ENCODE measurements at places on chromosomes 7 and 10. TPM values are rescaled to one million over a fixed set of nuclear protein-coding genes. Genes with fewer than 3 reads are reported as not detected.
A peak's percentile ranks its signal among the peaks of the same experiment; 100 is the strongest.

- no peak for DNase-seq
Measured at GRCh38 chr7:118793582-118793981, 569.1 kb downstream of the ANKRD7 start.

Gene UCMA
- 0.52 TPM for total RNA-seq

Gene AP4M1
- total RNA-seq, result 12.7 TPM

Gene RPEL1
- total RNA-seq, result 0.05 TPM

DNA sequence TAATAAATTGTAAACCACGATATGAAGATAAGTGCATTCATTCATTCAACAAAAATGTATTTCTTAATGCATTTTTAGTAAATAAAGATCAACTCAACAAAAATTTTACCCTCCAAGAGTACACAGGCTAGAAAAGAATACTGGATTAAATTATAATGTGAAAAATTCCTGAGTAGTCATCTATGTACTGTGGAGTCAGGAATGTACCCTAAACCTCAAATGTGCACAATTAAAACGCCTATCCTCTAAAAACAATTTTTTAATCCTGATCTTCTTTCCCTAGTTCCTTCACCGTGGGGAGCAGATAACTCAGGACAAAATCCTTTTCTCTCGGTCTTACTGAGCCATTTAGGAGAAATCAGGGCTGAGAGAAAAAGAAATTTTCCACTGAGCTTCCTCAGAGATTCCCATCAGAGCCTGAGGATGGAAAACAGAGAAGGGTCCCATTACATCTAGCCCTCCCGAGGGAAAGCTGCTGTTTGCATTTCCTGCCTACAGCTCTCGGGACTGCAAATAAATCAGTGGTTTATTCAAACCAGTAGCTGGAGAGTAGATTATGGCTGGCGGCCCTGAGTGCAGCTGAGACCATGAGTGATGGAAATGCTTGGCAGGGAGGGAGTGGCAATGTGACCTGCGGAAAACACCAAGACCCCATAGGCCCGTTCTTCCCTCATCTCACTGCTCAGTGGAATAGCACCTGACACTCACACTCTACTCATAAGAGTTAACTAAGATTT is 7.4 kb downstream of the TAS2R40 start:
- no peak for DNase-seq

- DNase-seq, result no peak
Measured at GRCh38 chr7:142867097-142867378, 12.2 kb downstream of the EPHB6 start.

- no peak for DNase-seq
Measured at GRCh38 chr10:120946497-120946896, 95.3 kb downstream of the WDR11 start.

- no peak for DNase-seq
Measured at GRCh38 chr10:110737886-110738634, 93.9 kb downstream of the RBM20 start.

DNA sequence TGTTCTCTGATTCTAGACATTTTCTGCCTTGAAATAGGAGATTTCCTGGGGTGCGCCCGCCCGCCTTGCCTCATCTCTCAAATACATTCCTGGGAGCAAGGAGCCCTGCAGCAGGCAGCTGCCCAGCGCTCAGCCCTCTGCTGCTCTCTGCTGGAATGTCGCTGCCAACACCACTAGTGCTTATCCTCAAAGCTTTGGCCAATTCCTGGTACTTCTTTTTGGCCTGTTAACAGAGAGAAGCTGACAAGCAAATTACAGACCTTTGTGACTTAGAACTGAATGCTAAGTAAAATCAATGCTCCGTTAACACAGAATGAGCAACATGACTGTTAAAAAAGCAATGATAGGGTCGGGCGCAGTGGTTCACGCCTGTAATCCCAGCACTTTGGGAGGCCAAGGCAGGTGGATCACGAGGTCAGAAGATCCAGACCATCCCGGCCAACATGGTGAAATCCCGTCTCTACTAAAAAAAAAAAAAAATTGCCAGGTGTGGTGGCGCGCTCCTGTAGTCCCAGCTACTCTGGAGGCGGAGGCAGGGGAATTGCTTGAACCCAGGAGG is 41.9 kb upstream of the SYPL1 start:
- peak; percentile 77 for DNase-seq

GRCh38 chr7:121572615-121573014 is 176.5 kb upstream of the FAM3C start:
- DNase-seq, result no peak

DNA sequence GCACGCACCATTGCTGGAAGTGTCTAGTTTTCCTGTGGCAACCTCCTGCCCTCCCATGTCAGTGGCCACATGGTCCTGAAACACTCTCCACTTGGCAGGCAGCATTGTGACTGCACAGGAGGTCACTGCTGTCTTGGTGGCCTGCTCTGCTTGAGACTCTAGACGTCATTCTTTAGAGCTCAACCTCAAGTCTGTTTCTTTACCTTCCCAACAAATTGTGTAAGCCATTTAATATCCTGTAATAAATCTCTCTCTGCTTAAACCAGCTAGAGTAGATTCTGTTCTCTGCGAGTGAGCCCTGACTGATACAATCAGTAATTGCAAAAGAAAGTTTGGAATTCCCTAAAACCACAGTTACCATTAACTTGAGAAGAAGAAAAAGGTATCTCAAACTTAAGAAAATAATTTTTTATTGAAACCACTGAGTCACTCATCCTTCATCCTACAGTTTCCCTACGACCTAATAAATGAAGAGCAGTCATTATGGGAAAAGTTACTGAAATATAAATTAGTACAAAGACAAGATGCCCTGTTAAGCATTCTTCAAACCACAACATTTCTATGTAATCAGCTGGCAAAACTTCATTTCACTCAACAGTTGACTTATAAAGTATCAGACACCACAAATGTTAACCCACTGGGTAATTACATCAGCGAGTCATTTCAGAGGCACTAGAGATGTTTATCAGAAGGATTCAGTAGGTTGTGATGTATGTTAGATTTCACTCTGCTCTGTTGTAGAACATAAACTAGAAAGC is 18.0 kb downstream of the SLC25A13 start:
- no peak for DNase-seq

Gene RHBDD2
- 18.3 TPM for total RNA-seq

GRCh38 chr10:10346390-10347150 is 671.1 kb upstream of the CELF2 start:
- DNase-seq, result no peak

GRCh38 chr10:132448248-132448731 is 51.3 kb downstream of the PWWP2B start:
- DNase-seq, result no peak

DNA sequence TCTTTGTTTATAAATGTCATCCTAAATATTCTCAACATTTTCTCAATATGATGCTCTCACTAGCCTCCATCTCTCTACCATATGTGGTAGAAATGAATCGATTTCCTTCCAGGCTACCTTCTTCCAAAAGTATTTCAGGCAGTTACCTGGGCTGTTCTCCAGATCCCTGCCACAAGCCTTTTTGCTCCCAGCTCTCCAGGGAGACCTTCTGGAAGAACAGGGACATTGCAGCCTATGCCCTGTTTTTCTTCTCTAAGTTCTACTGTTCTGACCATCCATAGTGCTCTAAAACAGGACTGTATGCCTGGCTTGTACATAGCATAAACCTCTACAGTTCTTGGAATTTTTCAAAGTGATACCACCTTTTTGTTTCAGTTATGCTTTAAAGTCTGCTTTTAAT is 552.8 kb downstream of the ANKRD7 start:
- no peak for DNase-seq

- DNase-seq, result no peak
Measured at GRCh38 chr10:35214607-35215020, 88.0 kb downstream of the CREM start.

Gene SSC4D
- 0.71 TPM for total RNA-seq

Gene PLEKHS1
- total RNA-seq, result under 0.01 TPM

DNA sequence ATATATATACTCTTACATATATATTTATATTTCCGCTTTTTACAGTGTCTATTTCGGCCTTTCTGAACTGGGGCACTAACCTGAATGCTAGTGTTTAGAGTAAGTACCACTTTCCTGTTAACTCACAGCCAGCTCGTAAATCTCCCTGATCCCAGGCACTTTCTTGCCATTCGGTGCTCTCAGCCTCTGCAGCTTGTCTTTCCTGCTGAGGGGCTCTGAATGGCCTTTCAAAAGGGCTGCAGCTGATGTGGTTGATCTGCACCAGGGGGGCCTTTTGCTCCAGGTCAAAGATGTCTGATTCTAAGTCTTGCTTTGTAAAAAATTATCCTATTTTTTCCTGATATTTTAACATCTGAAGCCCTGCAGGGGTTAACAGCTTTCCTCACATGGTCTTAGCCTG is 25.5 kb upstream of the HPS1 start:
- DNase-seq, result no peak

DNA sequence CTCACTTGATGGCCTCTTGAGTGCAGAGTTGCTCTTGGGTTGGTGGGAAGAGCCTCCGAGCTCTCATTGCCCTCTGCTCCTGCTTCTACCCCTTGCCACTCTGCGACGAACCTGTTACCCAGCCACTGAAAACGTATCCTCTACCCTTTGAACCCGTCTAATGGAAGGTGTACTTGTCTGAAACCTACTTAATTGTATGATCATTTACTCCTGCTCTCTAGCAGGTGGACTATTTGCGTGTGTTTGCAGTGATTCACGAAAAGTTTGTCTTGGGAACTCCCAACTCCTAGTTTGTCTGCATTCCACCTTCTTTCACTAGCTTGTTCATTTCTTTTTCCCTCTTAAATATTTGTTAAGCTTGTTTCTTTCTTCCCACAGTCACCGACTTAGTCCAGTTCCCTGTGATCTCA is 503 bp downstream of the CROT start:
- DNase-seq, result no peak

- no peak for DNase-seq
Measured at GRCh38 chr7:70416986-70417655, 714.8 kb upstream of the GALNT17 start.

GRCh38 chr10:110169586-110169985 is 37.8 kb upstream of the MXI1 start:
- DNase-seq, result no peak

GRCh38 chr7:116528008-116528789 is 3.4 kb downstream of the CAV1 start:
- DNase-seq, result no peak

DNA sequence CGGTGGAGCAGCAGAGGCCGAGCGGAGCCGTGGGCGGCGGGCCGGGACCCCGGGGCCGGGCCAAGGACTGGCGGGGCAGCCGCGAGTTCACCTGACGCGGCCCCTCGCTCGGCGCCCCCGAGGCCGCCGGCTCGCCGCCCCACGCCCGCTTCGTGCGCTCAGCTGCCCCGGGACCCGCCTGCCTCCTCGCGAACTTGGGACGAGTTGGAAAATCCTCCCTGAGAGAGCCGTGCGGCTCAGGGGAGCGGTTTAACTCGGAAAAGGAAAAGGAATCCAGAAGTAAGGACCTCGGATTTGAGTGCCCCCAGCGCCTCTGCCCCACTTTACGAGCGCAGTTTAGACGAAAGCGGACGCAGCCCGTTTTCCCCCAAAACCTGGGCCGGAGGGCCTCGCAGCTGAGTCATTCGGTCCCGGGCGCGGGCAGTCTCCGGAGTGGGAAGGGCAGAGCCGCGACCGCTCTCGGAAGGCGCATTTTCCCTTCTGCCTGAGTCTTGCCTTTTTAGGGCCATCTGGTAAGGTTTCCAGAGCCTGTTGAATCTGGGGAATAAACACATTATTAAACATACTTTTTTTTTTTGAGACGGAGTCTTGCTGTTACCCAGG is 744 bp downstream of the CREM start:
- peak; percentile 48 for DNase-seq

Gene NPFFR1
- total RNA-seq, result 0.05 TPM

Gene CACNB2
- 0.85 TPM for total RNA-seq

Data from thymus (tissue), 14 donors.